ENCODE measurements at places on chromosomes 2 and 18. TPM values are rescaled to one million over a fixed set of nuclear protein-coding genes. Genes with fewer than 3 reads are reported as not detected.
A peak's percentile ranks its signal among the peaks of the same experiment; 100 is the strongest.

The GATA6 gene
- total RNA-seq: 1.9 TPM

The DGUOK gene
- total RNA-seq: 64.8 TPM

- no peak overlapping the region for H3K4me3 ChIP-seq
- H3K27ac ChIP-seq: no peak overlapping the region
- H3K36me3 ChIP-seq: no peaks in the 10 kb centered on the region
Measured at GRCh38 chr2:26335231-26335630, 10.7 kb upstream of the SELENOI start.

The NT5C1B gene
- total RNA-seq: not detected

GRCh38 chr2:85867556-85868292, 21.1 kb downstream of the ST3GAL5 start:
- no peaks in the 10 kb centered on the region for H3K27me3 ChIP-seq
- H3K27ac ChIP-seq: no peak overlapping the region
- no peak for DNase-seq
- peaks cover 37% of the 10 kb centered on the region for H3K4me1 ChIP-seq

GRCh38 chr2:239337122-239337876, 63.5 kb downstream of the HDAC4 start:
- no peak overlapping the region for H3K27ac ChIP-seq
- no peaks in the 10 kb centered on the region for H3K27me3 ChIP-seq
- DNase-seq: no peak

DNA sequence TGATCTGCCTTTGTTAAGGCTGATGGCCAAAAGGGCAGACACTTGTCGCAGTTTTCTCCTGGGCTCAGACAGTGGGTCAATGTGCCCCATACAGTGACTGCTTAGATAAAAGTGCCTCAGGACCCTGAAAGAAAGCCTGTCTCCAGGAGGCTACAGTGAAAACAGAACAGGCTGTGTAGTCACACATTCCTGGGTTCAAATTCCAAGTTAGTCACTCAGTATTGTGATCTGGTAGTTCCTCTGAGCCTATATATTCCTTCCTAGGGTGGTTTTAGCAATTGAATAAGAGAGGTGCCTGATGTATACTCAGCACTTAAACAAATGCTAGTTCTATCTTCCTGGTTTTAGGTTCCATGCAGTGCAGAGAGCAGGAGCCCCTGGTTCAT, 54.4 kb downstream of the RPL37A start:
- peak overlapping the region; percentile 91 for H3K27ac ChIP-seq
- H3K4me3 ChIP-seq: no peak overlapping the region
- H3K4me1 ChIP-seq: peaks cover 88% of the 10 kb centered on the region
- peaks cover 5% of the 10 kb centered on the region for H3K36me3 ChIP-seq
- no peak for DNase-seq

- H3K36me3 ChIP-seq: no peaks in the 10 kb centered on the region
- peak; percentile 81 for DNase-seq
- H3K4me1 ChIP-seq: peaks cover 7% of the 10 kb centered on the region
- no peak overlapping the region for H3K27ac ChIP-seq
Measured at GRCh38 chr2:131030478-131030971, 62.7 kb downstream of the FAM168B start.

The IL1R2 gene
- total RNA-seq: not detected

DNA sequence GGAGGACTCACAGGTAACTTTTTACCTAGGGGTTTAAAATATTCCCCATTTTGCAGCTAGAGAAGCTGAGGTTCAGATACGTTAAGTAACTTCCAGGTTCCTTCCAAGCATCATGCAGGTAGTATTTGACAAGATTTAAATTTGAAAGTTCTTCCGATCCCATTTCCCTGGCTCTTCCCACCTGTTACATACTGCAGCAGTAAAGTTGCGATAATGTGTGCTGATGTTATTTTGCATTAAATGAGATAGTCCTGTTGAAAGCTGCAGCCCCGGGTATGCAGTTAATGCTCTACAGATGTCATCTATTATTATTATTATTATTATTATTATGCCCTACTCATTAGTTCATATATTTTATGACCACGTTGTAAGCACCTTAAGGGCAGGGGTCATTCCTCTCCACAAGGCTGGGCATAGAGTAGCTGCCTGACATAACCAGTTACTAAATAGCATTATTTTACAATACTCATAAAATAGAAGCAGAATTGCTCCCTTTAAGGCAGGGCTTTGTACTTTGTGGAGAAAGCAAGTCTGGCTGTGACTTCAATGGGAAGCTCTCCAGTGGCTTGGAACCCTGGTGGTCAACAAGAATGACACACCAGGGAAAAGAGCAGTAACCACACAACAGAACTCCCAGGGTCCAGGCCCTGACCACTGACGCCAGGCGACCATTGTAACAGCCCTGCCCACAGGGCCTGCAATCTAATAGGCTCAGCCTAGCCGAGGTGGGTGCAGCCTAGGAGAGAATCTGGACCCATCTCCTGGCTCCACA, 112.0 kb upstream of the STPG4 start:
- DNase-seq: no peak
- peaks cover 20% of the 10 kb centered on the region for H3K4me1 ChIP-seq
- H3K36me3 ChIP-seq: no peaks in the 10 kb centered on the region

DNA sequence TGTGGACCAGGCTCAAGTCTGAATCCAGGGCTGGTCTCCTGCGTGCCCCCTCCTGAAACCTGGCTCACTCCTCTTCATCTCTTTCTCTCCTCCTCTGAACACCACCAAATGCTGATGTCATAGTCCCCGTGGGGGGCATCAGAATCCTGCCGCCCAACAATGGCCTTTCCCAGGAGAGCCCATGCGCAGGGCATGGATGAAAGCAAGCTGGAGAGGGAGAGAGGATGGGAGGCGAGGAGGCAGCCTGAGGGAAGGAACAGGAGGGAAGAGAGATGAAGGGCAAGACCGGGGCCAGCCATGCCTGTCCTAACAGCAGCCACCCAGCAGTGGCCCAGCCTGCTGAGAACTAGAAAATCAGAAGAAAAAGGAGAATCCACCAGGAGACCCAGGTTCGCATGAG, 22.3 kb upstream of the LPIN1 start:
- no peak overlapping the region for H3K27ac ChIP-seq
- no peaks in the 10 kb centered on the region for H3K36me3 ChIP-seq
- peaks cover 2% of the 10 kb centered on the region for H3K4me1 ChIP-seq
- no peak overlapping the region for H3K4me3 ChIP-seq
- DNase-seq: no peak

- H3K4me3 ChIP-seq: no peak overlapping the region
- H3K36me3 ChIP-seq: no peaks in the 10 kb centered on the region
- DNase-seq: no peak
- H3K27ac ChIP-seq: no peak overlapping the region
- no peaks in the 10 kb centered on the region for H3K27me3 ChIP-seq
Measured at GRCh38 chr2:10771786-10772185, 40.8 kb downstream of the PDIA6 start.

The SERPINB4 gene
- total RNA-seq: not detected

The INPP5D gene
- total RNA-seq: 0.40 TPM

Measured in osteocyte (in vitro differentiated cells).